NCI-H1694 (cell line): ENCODE measurements at places on chromosomes 7 and 10.

DNA sequence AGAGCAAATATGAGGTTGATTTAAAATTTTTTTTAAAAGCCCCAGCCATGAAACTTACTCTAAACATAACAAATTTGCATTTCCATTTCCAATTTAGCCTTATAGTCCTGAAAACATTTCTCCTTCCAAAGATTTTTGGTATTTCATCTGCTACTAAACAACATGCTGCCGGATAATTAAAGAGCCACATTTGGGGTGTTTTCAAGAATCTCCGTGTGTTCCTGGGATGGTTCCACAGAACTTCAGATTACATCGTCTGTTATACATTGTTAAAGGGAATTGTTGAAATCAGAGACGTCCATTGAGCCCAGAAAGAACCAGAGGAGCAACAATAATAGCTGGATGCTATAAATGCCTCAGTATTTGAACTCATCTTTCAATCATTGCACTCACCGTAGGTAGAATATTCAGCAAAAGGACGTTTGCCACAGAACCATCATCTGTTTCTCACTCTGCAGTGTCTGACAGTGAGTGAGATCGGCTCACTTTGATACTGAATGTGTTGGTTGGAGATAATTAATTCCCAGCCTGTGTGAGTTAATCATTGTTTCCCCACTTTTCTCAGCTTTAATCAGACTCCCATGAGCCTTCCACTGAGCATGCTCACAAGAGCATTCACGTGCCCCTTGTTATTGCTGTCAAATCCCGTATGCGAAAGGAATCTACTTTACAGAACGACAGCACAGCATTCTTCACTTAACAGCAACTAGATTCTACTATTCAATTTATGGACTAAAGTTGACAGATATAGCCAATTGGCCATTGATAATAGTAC lies 128.4 kb upstream of the PALS2 start:
- no peak for DNase-seq

- DNase-seq = no peak
These were observed 222.0 kb upstream of the IMMP2L start for GRCh38 chr7:111784296-111784695.

GRCh38 chr10:128046953-128047290 lies 79.3 kb downstream of the MKI67 start:
- DNase-seq = no peak

- peak; percentile 13 for DNase-seq
These were observed 4.5 kb upstream of the MACROH2A2 start for GRCh38 chr10:70048030-70048723.

DNA sequence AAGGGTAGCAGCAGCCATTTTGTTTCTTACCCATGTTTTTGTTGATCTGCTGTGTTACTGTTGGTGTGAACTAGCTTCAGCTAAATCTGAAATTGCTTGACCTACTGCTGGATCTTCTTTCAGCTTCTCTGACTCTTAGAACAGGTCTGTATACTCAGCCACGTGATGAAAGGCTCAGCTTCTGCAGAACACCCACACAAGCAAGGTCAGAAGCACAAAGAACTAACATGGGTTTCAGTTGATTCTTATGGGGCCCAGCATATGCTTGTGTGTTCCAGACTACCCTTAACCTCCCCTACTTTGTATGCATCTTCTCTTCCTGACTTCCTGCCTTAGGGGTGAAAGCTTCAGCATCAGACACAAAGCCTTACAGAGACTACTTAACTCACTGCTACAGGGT lies 186.8 kb downstream of the HGF start:
- no peak for DNase-seq
